ENCODE measurements at places on chromosomes 12 and 14.

DNA sequence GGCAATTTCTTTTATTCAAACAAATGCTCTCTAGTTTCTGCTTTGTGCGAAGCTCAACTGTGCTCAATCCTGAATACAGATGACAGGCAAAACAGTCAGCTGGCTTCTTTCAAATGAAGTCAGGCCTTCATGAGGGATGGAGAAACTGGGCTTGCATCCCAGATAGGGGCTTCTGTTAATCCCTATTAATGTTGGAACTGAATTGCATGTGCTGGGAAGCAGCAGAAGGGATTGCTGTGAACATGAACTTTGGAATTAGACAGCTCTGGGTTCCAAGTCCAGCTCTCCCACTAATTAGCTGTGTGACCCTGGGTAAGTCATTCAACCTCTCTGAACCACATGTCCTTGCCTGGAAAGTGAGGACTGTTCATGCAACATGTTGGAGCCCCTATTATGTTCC lies 21.1 kb upstream of the CORO1C start:
- no peak for DNase-seq

DNA sequence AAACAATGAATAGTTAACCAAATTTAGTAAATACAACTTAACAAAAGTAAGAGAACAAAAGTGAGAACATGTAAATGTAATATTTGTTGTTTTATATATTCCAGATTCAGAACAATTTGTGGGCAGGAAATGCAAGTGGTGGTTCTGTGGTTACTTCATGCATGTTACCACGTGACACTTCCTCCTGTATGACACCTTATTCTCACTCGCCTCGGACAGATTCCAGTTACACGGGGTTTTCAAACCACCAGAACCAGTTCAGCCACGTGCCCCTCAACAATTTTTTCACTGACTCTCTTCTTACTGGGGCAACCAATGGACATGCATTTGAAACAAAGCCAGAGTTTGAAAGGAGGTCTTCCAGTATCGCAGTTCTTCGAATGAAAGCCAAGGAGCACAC lies 21.0 kb downstream of the ALX1 start:
- no peak for DNase-seq

GRCh38 chr14:55593698-55594097 lies 13.7 kb downstream of the KTN1 start:
- no peak for DNase-seq

DNA sequence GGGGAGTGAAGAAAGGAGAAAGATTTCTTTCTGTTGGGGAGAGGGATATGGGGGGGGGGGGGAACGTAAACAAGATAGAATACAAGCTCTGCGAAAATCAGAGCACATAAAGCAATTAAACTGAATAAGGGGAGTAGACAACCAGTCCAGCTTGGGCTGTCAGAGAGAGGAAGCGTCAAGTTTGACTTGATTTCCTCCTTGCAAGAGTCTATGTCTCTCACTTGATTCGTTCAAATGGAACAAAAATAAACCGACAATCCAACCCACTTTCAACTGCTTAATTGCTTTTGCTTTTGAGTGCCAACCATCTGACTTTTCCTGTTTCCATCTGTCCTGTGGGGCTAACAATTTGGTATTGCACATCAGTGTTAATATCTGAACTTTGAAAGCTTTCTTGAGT lies 942 bp downstream of the SYT1 start:
- DNase-seq, result no peak

DNA sequence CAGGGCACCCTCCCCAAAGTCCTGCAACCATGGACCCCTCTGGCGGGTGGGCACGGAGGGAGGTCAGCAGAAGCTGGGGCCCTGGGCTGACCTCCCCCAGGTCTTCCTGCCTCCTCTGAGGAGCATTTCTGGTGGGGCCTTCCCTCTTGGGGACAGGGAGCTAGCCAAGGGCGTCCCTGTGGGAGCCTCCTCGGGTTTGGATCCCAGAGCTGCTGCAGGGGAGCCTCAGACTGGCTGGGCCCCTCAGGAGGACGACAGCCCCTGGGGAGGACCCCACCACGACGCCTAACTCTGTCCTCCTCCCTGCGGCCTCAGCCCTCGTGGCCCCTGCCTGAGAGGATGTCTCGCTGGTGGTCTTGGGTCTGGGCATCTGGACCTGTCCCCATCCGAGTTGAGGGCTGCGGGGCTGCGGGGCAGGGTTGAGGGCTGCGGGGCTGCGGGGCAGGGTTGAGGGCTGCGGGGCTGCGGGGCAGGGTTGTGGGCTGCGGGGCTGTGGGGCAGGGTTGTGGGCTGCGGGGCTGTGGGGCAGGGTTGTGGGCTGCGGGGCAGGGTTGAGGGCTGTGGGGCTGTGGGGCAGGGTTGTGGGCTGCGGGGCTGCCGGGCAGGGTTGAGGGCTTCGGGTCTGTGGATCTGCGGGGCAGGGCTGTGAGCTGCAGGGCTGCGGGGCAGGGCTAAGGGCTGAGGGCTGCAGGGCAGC lies 37.4 kb downstream of the FBRSL1 start:
- DNase-seq, result no peak

- no peak for DNase-seq
Observed at GRCh38 chr14:73250781-73251500, 13.6 kb downstream of the PAPLN start.

GRCh38 chr12:4420138-4420670 lies 25.4 kb downstream of the FGF6 start:
- DNase-seq, result no peak

DNA sequence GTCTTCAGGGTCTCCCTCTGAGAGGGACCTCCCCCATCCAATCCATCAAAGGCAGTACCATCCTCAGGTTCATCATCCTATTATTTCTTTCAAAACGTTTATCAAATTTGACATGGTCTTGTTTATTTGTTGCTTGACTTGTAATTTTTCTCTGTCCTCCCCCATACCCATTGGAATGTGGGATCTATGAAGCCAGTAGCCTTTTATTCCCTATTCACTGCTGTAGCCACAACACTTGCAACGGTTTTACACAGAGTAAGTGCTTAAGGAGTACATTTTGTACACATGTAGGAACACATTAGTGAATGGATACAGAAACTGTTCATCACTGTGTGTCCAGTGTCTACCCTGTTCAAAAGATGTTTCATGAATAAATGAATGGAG lies 41.5 kb downstream of the IGF1 start:
- no peak for DNase-seq

GRCh38 chr14:58100735-58101368 lies 51.2 kb downstream of the ARMH4 start:
- DNase-seq, result no peak

DNA sequence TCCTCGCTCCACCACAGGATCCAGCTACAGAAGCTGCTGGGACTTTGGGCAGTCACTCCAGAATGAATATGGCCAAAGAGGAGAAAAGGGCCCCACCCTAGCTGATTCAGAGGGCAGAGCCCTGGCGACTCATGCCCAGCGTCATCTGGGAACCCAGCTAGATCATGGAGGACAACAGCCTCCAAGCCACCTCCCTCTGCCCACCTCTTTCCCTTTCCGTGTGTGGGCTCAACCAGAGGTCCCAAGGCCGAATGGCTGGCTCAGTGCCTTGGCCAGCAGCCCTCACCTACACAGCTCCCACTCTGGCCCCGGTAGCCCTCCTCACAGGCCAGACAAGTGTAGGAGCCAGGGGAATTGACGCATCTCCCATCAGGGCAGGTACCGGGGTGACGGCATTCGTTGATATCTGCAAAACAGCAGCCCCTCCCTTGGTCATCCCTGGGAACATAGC lies 17.4 kb downstream of the ISCA2 start:
- no peak for DNase-seq

DNA sequence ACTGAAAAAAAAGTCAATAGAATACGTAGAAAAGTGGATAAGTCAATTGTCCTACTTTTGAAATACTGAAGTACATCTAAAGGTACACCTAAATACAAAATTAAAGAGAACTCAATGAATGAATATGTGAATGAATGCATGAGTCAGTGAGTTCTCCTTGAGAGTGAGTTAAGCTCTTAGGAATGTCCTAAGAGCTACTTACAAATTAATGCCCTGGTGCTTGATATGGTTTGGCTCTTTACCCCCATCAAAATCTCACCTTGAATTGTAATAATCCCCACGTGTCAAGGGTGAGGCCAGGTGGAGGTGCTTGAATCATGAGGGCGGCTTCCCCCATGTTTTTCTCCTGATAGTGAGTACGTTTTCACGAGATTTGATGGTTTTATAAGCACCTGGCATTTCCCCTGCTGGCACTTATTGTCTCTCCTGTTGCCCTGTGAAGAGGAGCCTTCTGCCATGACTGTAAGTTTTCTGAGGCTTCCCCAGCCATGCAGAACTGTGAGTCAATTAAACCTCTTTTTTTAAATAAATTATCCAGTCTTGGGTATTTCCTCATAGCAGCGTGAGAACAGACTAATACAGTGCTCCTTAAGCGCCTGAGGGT lies 192.2 kb upstream of the ARHGAP5 start:
- DNase-seq, result no peak

GRCh38 chr12:98224584-98225221 lies 290.7 kb upstream of the TMPO start:
- DNase-seq, result no peak

DNA sequence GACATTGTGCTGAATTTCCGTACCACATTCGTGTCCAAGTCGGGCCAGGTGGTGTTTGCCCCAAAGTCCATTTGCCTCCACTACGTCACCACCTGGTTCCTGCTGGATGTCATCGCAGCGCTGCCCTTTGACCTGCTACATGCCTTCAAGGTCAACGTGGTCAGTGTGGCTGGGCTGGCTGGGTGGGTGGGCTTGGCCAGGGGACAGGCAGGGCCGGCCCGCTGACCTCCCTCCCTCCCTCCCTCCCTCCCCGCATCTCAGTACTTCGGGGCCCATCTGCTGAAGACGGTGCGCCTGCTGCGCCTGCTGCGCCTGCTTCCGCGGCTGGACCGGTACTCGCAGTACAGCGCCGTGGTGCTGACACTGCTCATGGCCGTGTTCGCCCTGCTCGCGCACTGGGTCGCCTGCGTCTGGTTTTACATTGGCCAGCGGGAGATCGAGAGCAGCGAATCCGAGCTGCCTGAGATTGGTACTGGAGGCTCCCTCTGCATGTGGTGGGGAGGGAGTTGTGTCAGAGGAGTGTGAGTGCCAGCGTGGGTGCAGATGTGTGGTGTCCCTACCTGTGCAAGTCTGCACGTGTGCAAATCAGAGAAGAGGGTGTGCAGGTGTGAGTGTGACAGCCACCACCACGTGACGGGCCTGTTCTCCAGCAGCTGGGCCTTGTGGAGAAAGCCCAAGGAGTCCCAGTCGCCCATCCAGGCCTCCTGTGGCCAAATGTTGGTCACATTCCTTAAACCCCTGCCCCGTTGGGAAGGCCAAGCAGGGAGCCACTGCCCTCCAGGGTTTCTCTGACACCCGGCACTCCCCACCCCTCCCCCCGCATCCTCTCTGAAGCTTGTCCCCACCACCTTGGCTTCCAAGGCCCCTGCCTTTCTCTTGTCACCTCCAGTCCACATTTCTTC lies 5.3 kb downstream of the KCNH3 start:
- no peak for DNase-seq

DNA sequence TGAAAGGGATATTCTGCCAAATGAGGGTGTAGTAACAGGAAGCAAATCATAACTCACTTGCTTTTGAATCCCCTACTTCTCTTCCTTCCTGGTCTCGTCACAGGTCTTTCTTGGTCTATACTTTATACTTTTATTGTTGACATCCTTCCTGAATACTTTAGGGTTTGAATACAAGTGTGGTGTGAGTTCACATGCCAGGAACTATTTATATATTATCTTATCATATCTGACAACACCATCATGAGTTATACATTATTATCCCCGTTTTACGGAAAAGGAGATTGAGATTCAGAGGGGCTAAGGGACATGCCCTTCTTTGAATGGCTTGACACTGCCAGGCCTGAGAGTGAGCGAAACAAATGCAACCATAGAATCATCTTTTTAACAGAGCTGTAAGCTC lies 33.0 kb upstream of the TSPAN8 start:
- no peak for DNase-seq

DNA sequence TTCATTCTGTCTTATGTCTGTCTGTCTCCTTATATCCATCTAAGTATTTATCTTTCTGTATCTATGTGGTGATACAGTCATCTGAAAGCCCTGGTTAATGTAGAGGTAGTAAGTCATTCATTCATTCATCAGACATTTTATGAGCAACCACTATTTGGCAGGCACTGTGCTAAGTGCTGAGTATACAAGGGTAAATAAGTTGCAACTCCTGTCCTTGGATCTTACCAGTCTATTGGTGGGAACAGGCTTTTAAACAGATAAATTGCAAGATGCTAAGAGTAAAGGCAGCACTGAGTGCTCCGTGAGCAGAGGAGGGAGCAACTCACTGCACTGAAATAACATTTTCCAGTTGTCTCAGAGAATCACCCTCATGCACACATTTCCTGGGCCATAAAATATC lies 68.6 kb downstream of the TMEM30B start:
- DNase-seq, result no peak

DNA sequence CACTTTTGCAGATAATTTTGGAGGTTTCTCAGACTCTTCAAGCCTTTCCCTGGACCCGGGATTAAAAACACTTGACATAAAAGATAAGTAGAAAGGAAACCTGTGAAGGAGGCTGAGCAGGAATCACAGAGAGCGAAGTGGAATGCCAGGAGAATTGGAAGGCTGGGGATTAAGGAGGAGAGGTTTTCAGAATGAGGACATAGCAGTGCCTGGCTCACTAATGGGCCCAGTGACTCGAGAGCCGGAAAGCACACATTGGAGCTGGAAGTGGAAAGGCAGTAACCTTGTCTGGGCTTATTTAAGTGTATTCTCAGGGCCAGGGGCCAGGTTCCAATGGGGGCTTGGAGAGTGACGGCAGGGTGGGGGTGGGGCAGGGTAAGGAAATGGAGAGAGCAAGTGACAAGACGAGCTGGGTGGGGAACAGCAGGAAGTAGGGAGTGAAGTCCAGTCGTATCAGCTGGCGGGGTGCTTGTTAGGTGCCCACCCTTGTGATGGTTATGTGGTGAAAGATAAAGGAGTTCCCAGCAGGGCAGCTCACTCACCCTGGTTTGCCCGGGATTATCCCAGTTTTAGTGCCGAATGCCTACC lies 13.1 kb downstream of the EVL start:
- no peak for DNase-seq

GRCh38 chr12:115294453-115295133 lies 610.6 kb upstream of the TBX3 start:
- DNase-seq, result no peak

- no peak for DNase-seq
Observed at GRCh38 chr12:20863056-20863455, 52.6 kb downstream of the SLCO1B3 start.

DNA sequence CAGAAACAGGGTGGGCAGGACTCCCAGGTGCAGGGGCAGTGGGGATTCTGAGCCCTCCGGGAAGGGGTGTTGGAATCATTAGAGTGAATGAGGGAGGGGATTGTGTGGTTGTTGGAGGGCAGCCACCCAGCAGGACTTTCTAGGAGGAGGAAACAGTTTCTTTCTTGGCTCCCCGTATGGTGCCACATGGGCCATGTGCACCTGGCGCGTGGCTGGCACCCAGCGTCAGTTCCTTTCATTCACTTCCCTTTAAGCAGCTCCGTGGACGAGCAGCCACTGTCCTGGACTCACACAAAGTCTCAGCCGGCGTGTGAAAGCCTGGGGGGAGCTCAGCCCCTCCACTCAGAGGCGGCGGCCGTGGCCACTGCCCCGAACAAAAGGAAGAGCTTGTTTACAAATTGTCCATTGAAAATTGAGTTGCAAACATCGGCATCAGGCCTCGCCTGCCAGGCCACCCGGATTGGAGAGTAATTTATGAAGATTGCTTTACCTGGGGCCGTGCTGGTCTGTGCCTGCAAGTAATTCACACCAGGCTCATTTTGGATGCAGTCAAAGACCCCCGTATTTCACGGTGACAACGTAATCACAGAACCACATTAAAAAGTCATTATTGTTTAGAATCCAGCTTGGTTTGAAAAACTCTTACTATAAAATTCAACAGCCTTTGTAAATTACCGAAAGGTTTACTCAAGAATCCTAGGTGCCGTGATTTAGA lies 101.7 kb upstream of the C14orf180 start:
- no peak for DNase-seq

- DNase-seq, result peak; percentile 57
Observed at GRCh38 chr12:117874842-117875434, 93.9 kb downstream of the KSR2 start.
